ENCODE measurements at places on chromosomes 3 and 15.

- no peak for DNase-seq
Measured at GRCh38 chr3:58874795-58875194, 175.0 kb downstream of the CFAP20DC start.

DNA sequence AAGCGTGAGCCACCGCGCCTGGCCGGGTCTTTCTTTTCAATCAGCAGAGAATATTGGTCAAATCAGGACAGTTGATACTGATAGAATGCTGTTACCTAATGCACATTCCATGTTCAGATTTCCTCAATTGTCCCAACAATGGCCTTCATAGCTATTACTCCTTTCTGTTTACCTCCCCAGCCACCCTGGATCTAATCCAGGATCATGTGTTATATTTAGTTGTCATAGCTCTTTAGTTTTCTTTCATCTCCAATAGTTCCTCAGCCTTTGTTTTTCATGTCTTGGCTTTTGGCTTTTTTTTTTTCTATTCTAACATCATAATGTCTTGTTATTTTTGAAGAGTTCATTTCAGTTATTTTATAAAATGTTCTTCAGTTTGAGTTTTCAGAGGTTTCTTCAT, 14.6 kb downstream of the USP3 start:
- no peak for DNase-seq

GRCh38 chr3:189099031-189099471, 72.7 kb upstream of the TPRG1 start:
- DNase-seq, result no peak

DNA sequence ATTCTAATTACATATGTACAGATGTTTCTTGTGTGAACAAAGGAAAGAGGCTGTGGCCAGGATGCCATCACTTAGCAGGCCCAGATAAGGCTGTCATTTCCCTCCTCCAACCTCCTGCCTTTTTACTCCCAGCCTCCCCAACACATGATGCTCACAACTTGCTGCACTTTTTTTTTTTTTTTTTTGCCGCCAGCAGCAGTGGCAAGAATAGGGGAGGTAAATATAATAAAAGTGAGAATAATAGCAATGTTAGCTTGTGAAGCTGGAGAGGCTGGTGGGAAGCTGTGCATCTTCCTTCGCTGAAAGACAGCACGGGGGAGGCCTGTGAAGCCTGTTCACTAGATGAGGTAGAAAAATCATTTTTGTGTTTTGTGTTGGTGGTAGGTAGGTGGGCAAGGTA, 42.5 kb upstream of the MYO5C start:
- DNase-seq, result no peak
